GM04503 (cell line): ENCODE measurements at places on chromosomes 7 and 10.
A peak's percentile ranks its signal among the peaks of the same experiment; 100 is the strongest.

DNA sequence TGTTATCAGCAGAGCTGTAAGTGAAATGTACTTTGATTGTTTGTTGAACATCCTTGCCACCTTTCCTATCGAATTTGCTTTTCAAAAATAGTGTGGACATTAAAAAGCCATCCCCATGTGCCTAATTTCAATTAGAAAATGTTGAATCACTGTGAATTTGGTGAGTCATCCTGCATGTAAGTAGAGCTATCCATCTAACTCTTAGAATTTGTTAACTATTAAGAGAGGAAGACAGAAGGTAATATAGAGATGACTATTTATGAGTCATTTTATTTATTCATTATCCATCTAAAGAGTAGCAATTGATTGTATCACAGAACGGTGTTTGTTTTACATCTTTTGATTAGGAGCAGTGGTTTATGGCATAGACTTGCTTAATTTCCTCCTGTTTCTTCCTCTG is 154.7 kb downstream of the MGMT start:
- DNase-seq, result no peak

- DNase-seq, result no peak
These were observed 1.8 kb upstream of the CSGALNACT2 start for GRCh38 chr10:43136432-43136831.

- no peak for DNase-seq
These were observed 96.8 kb downstream of the COL13A1 start for GRCh38 chr10:69898524-69898923.

GRCh38 chr7:65430344-65431186 is 56.9 kb downstream of the ZNF92 start:
- DNase-seq, result no peak

GRCh38 chr7:139495580-139496125 is 12.2 kb upstream of the KLRG2 start:
- DNase-seq, result no peak

- DNase-seq, result no peak
These were observed 426.5 kb upstream of the NFE2L3 start for GRCh38 chr7:25725451-25725850.

- DNase-seq, result no peak
These were observed 139.7 kb upstream of the TMEM72 start for GRCh38 chr10:44771233-44771995.

DNA sequence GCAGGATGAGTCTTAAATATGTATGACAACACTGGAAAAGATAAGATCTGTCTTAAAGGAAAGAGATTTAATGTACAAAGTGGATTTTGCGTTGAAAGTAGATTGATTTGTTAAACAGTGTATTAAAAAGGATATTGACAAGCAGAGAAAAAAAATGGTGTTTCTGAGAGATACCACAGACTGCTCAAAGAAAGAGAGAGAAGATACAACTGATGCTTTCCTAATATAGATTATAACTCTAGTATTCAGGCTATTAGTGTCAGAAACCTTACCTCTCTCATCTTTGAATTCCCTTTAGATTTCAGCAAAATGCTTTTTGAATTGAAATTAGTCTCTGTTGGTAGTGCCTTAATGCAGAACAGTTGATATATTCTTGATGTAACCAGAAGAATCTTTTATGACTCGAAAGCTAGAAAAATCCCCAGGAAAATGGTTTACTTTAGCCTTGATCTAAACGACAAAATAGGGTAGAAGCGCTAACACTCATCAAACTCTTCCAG is 550.7 kb downstream of the INHBA start:
- DNase-seq, result no peak

DNA sequence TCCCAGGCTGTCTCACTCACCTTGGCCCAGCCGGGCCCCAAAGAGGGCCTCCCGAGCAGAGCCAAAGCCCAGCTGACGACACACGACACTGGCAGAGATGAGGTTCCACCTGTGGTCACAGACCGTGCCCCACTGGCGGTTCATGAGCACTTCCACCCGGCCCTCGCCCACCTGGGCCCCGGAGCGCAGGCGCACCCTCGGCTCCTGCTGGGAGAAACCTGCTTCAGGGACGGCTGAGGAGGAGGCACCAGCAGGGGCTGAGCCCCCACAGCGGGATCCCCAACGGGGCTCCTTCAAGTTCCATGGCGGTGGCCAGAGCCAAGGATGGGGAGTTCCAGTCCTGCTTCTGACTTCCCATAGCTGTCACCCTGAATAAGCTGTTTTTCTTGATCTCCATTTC is 10.0 kb downstream of the LOXL4 start:
- DNase-seq, result no peak

- DNase-seq, result no peak
These were observed 33.5 kb upstream of the SFTPD start for GRCh38 chr10:79982362-79982800.

DNA sequence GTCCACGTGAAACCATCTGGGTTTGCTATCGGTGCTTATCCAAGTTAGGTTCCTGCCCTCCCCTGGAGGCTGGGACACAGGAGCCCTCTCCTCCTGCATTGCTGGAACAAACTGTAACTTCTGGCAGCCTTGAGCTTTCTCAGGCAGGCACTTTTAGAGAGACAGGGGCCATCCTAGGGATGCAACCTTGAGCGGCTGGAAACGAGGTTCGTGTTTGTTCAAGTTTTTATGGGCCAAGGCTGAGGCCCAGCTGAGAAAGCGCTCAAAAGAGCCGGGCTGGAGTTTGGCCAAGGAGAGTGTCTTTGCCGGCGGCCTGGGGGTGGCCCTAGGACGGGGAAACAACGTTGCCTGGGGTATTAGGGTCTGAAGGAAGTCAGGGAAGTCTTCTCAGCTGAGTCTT is 5.5 kb upstream of the MMD2 start:
- DNase-seq, result no peak

GRCh38 chr7:105707967-105708762 is 126.9 kb upstream of the EFCAB10 start:
- no peak for DNase-seq

GRCh38 chr7:151792636-151793035 is 84.3 kb downstream of the PRKAG2 start:
- no peak for DNase-seq

DNA sequence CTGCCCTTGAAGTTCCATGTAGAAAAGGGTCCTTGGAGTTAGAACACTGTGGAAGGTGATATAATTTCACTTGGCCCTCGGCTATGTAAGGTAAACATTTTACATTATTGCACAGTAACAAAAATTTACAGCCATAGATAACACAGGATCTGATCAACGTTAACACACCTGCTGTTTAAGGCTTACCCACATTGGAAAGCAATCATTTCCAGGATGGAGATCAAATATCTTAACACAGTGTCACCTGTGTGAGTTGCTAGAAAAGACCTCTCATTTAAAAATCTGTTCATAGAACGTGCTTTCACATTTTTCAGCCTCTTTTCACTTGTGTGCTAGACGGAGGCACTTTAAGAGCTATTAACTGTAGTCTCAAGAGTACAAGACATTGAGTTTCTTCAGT is 1.9 kb downstream of the TMEM229A start:
- DNase-seq, result no peak

DNA sequence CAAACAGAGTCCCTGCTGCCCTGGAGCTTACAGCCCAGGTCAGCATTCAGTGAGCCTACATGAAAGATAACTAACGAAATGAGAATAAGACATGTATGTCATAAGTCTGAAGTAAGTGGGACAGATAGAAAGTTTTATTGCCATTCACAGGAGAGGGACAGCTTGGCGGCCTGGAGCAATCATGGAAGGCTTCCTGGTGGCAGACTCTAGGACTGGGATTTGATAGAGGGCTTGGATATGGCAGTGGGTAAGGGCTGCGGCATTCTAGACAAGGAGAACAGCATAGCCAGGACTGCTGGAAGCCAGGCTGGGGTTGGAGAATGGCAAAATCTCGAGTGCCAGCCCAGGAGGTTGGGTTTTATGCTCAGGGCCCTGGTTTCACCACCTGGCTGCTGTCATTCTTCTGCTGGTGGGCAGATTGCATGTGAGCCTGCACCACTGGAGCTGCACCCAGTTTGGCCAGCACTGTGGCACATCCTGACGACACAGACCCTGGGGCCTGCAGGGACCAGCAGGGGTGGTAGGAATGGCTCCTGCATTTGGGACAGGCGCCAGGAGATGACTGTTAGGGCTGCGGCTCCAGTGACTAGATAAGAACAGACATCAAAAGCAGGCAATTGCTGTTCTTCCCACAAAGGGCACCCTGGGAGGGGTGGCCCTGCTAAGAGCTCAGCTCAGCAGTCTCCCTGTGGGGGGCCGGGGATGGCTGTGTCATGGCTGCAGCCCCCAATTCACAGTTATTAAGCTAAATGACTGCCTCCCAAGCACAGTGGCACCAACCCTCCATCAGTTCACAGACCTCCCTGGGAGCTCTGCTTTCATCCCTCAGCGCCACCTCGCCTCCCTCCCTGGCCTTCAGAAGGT is 161.1 kb downstream of the RPS24 start:
- DNase-seq, result no peak

- DNase-seq, result no peak
These were observed 78.5 kb upstream of the GATAD1 start for GRCh38 chr7:92368741-92369140.

- no peak for DNase-seq
These were observed 189.7 kb downstream of the GRM3 start for GRCh38 chr7:86833360-86833759.

GRCh38 chr10:117541909-117542705 is 439 bp upstream of the EMX2 start:
- DNase-seq, result peak; percentile 98

- peak; percentile 73 for DNase-seq
These were observed 307.2 kb downstream of the SNX13 start for GRCh38 chr7:17633067-17633466.

DNA sequence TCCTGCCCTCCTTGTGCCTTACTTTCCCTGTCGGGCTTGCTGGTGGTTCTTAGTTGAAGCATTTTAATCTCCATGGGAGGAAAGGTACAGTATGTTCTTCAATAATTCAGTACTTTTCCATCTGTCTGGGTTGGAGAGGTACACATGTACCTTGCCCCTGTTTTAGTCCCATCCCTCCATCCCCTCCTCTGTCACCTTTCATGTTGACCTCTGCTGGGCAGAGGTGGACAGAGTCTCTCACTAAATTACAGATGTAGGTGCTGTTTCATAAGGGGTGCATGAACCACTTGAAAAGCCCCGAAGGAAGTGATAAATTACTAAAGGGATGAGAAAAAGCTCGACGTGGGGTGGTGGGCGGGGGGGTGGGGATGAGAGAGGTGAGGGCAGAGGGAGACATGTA is 5.4 kb downstream of the AGFG2 start:
- no peak for DNase-seq

- DNase-seq, result no peak
These were observed 926.1 kb upstream of the SORCS1 start for GRCh38 chr10:108090476-108091215.

GRCh38 chr7:124652237-124652636 is 113.4 kb downstream of the GPR37 start:
- DNase-seq, result peak; percentile 7

DNA sequence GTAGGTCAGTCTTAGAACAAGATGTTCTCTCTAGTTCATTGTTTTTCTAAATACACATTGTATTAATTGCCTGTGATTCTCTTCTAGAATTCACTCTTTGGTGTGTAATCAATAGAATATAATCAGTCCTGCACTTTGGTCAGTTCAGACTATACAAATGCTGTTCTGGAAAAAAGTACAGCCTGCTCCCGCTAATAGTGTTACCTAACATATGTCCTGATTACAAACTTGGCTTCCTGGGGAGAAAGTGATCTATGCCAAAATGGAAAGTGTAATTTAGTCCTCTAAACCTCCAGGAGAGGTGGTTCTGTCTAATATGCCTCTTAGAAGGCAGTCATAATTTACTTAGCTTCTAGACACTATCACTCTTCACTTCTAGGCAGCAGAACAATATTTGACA is 215.5 kb downstream of the SEMA3D start:
- DNase-seq, result no peak

- no peak for DNase-seq
These were observed 387.3 kb downstream of the TNS3 start for GRCh38 chr7:47194516-47195057.

DNA sequence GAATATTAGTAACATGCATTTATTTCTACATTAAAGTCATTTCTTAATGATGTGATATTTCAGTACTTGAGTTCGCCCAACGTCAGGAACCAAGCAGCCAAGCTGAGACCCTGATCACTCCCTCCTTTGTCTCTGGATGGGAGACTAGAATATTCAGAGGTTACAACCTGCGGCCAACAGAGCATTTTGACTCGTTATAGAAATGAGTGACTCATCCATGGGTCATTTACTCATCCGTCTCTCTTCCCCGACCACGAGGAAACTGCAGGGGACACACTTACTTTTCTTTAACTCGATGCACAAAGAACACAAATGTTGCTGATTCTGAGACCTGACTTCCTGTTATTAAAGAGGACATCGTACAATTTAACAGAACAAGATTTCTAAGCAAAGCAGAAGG is 343.3 kb downstream of the FRMD4A start:
- no peak for DNase-seq

DNA sequence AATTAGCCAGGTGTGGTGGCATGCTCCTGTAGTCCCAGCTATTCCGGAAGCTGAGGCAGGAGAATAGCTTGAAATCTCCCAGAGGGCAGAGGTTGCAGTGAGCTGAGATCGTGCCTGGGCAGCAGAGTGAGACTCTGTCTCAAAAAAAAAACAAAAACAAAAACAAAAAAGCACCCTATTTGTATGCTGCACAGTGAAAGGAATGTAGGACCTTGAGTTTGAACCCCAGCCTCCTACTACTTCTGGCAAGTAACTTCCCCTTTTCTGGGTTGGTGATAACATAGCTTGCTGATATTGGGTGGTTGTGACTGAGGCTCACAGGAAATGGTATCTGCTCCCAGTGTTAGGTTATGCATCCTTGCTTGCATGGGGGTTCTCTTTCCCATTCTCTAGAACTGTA is 205.3 kb downstream of the BUB3 start:
- DNase-seq, result no peak

- DNase-seq, result no peak
These were observed 130.7 kb downstream of the BAMBI start for GRCh38 chr10:28807760-28808613.

GRCh38 chr10:49139028-49139845 is 5.4 kb upstream of the FAM170B start:
- peak; percentile 81 for DNase-seq

DNA sequence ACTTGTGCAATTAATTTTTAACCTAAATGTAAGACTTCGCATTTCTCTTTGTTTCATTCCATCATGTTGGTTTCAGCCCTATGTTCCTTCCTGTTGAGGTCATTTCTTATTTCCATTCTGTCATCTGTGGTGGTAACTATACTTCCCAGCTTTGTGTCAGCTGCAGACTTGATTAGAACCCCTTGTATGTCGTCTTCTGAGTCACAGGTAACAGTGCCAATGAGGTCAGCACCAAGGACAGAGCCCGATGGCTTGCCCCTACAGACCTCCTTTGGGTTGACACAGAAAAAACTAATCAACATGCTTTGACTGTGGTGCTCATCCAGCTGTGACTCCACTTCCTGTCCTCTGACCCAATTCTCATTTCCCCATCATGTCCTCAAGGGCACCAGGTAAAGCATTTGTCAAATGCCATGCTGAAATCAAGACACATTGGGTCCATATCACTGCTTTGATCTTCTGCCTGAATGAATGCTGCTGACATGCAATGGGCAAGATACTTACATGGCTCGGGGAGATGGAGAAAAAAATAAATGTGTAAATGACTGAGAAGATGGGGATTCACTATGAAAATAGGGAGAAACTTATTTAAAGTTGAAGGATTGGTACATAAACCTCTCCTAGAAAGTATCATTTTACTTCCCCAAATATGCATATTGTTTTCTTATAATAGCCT is 25.6 kb upstream of the CRTAC1 start:
- DNase-seq, result no peak
